CD8-positive, alpha-beta memory T cell (primary cell): ENCODE measurements at places on chromosomes 13 and 19.

DNA sequence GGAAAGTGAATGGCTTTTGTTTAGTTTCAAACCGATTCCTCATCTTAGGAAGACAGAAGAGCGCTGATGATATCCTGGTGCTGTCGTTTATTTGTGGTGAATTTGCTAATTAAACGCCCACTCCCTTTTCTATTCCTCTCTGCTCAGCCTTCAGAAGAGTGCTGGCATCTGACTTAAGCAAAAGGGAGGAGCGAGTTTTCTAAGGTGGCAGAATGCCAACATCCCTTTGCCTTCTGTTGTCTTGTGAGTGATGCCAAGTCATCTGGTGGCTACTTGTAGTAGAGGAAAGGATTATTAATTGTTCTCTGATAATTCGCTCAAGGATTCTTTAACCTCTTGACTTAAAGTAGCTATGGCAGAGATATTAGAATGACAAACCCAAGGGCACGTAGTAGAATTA lies 68.1 kb downstream of the ERCC5 start:
- no peak for DNase-seq

- no peak for DNase-seq
These were observed 20.3 kb downstream of the LYL1 start for GRCh38 chr19:13082192-13083007.

DNA sequence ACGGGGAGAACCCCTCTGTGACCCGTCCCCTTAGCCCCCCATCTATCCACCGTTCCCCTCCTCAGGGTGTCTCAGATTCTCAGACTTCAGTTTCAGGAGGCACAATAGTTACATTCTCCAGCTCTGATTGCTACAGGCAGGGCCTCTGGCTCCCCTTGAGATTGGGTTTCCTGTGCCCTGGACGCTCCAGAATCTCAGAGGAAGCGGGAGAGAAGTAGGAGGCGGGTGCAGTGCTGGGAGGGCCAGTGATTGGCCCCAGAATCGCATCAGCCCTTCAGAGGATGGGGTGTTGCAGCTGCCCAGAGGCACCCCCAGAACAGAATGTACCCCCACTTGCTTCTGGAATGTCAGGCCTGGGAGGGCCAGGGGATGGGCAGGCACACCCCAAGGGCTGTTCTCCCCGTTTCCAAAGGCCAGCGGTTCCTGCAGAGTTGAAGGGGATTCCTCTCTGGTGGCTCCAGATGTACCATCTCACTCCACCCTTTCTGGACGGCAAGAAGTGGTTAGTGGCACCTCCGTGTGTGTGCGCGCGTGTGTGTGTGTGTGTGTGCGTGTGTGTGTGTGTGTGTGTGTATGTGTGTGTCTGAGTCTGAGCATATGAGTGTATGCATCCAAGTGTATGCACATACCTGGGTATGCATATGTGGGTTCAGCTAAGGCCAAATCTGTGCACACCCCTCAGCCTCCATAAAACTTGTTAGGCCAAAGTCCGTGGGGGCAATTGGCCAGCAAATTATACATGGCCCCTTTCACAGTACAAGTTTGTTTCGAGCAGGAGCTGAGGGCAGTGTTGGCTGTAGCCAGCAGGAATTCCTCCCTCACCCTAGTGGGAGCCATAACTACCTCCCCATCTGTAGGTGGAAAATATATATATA lies 35.5 kb downstream of the LYL1 start:
- no peak for DNase-seq

- peak; percentile 58 for DNase-seq
These were observed 14.2 kb downstream of the CHERP start for GRCh38 chr19:16527971-16528521.

DNA sequence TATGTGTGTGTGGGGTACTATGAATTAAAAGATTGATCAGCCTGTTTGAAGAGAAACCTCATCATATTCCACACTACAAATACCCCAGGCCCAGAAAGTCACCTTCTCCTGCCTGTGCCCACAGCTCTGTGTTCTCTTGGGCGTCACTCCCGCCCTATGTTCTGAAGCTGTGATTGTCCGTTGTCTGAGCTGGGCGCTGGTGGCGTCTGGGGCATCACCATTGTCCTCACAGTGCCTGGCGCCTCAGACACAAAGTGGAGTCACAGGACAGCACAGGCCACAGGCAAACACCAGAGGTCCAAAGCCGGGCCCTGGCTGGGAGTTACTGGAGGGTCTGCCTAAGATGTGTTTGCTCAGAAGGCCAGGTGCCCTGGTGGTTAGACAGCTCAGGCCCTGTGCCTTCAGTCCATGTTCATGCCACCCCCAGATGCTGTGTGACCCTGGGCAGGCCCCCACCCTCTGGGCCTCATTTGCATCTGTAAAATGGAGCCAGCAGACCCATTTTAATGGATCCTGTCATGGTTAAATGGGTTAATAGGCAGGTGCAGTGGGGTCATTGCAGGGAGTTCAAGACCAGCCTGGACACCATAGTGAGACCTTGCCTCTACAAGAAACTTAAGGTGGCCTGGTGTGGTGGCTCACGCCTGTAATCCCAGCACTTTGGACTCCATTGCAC lies 34.5 kb downstream of the DNM2 start:
- no peak for DNase-seq

DNA sequence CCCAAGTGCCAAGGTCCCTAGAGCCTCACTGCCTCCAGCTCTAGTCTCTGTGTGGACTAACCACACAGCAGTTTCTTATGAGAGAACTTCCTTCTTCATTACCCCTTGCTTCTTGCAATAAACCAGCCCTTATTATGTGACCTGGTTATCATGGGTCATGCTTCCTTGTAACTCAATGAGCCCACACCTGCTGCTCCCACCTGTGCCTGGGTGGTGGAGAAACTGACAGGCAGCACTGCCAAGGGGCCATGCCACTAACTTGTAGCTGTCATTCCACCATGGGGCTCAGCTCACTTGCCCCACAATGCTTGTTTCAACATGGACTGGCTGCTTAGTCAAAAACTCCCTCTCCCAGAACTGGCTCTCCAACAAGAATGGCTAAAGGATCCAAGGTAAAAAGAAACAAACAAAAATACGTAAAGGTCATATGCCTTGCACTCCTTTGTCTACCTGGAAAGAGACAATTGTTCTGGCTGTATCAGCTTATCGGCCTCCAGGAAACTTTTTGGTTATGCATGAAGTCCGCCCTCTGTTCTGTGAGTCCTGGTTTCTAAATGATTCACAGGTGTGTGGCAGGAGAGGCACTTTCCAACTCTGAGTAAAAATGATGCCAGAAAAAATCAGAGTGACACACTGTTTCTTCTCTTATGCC lies 446.4 kb downstream of the COG6 start:
- DNase-seq, result no peak

GRCh38 chr19:11130824-11131455 lies 24.6 kb downstream of the SPC24 start:
- peak; percentile 63 for DNase-seq

- peak; percentile 14 for DNase-seq
These were observed 63.1 kb downstream of the CEBPG start for GRCh38 chr19:33436360-33437345.

- DNase-seq, result no peak
These were observed 118.7 kb upstream of the PEG3 start for GRCh38 chr19:56959205-56959604.

GRCh38 chr19:33208904-33209849 lies 15.0 kb downstream of the LRP3 start:
- DNase-seq, result no peak

- DNase-seq, result no peak
These were observed 20.6 kb downstream of the FCGBP start for GRCh38 chr19:39913682-39914333.

GRCh38 chr19:55958356-55958755 lies 10.7 kb downstream of the NLRP8 start:
- DNase-seq, result no peak

DNA sequence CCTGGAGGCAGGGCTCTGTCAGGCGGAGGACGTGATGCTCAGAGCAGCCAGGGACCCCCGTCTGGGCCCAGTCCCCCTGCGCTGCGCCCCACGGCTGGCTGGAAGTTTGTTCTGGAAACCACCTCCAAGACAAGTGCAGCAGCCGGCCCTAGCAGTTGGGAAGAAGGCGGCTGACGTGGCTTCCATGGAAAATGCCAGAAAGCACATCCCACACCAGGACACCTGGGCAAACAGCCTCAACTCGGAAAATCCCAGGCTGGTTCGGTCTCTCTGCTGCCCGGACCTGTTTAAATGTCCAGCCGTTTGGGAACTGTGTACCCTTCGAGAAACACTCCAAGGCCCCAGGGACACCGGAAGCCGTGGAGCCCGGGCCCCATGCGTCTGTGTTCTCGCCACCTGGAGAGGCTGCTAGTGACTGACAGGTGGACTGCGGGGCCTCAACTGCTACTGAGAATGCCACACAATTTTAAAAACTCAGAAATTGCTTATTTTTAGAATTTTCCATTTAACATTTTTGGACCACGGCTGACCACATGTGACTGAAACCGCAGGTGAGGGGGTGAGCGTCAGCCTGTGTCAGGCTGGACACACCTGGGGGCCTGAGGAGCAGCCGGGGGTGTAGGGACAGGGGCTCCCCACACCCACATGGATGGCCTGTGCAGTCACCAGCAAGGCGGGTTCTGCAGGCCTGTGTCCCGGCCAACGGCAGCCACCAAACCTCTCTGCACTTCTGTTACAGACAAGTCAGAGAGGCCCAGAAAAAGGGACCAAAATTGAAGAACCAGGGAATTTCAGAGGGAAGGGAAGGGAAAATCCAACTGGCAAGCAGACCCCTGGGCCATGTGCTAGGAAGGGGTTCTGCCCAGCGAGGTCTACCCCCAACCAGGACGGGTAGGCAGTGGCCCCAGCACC lies 31.7 kb downstream of the RASA3 start:
- DNase-seq, result no peak

GRCh38 chr13:104491916-104492315 lies 1425.7 kb upstream of the SLC10A2 start:
- DNase-seq, result no peak

DNA sequence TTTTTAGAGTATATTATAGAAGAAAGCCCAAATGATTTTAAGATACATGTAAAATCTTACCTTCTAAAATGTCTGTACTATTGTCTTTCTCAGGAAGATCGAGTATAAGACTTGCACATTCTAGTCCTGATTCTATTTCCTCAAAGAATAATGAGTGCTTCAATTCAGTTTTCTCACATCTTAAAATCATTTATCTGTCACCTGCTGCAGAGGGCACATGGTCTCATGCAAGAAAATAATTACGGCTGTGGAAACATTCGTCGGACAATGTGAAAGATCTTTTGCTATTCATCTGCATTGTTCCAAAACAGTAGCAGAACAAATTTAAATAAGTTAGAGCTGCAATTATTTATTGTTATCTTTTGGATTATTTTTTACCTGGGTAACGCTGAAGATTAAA lies 1403.5 kb downstream of the PCDH9 start:
- no peak for DNase-seq

GRCh38 chr13:68173111-68173510 lies 943.0 kb upstream of the PCDH9 start:
- no peak for DNase-seq

DNA sequence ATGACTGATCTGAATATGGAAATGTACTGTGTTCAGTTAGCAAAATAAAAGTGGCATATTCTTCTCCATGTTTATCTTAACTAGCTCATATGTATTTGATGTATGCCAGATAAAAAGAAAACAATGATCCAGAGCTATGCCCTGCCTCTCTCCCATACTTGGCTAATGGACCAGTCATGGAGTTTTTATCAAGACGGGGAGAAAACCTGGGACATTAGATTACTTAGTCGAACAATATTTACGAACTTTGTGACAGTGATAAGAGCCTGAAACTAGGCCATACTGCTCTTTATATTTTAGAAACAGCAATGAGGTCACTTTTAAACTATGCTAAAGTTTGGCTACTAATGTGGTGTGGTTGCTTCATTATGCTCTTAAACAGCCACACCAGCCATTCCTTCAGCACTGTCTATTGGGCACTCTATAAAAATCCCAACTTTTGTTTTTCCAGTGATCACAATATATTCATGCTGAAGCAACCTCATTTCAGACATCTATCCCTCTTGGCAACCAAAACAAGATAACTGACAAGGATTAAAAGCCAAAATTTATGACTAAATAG lies 265.0 kb downstream of the FGF14 start:
- no peak for DNase-seq

DNA sequence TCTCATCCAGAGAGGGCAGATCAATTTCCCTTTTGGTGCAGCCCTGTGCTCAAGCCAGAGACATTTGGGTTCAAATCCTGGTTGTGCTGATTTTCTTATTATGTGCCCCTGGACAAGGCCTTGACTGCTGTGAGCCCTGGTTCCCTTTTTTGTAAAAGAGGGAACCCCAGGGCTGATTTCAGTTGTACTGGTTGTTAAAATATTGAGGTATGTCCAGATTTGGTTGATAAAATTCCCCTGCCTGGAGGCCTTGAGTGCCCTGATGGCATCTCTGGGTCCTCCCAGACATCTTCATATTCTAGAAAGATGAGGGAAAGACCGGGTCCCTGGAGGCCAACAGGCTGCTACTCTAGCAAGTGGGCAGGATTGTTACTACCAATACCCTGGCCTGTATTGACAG lies 14.4 kb upstream of the PLAUR start:
- DNase-seq, result no peak

- no peak for DNase-seq
These were observed 6.6 kb upstream of the OR10H2 start for GRCh38 chr19:15721268-15721667.

- no peak for DNase-seq
These were observed 1.7 kb downstream of the SHANK1 start for GRCh38 chr19:50717891-50718254.

GRCh38 chr13:60229708-60230272 lies 66.1 kb upstream of the DIAPH3 start:
- no peak for DNase-seq

- DNase-seq, result no peak
These were observed 5.7 kb downstream of the FPR3 start for GRCh38 chr19:51800473-51801244.

- no peak for DNase-seq
These were observed 226.8 kb downstream of the RAP2A start for GRCh38 chr13:97660594-97661260.

GRCh38 chr19:33659835-33660234 lies 38.1 kb downstream of the CHST8 start:
- no peak for DNase-seq

- DNase-seq, result no peak
These were observed 726 bp upstream of the UFM1 start for GRCh38 chr13:38348861-38349389.

DNA sequence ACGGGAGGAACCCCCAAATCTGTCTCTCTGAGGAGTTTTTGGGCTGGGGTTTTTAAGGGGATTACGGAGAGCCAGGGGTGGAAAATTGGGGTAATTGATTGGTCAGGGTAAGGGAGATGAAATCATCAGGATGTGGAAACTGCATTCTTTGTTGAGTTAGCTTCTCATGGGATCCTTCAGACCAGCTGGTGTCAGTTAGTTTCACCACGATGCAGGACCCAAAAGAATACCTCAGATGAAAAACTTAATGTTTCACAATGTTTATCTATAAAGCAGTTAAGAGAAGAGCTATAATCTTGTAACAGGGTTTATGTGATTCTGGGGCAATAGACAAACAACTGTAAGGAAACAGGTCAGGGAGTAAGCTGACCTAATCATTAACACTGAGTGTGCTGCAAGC lies 230.8 kb downstream of the POU4F1 start:
- no peak for DNase-seq

DNA sequence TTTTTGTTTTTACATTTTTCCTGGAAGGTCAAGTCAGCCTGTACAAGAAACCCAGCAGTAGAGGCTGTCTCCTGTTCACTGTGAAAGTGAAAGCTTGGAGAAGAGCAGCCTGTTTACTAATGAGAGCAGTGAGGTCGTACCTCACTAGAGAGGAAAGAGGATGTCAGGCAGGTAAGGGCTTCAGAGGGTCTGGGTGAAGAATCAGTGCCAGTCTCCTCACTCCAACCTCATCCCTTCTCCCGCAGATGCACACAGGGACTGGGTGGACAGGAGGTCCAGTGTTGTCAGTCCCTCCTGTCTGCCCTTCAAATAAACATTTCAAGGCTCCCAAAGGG lies 462.5 kb downstream of the KLF5 start:
- DNase-seq, result no peak
